ENCODE measurements at places on chromosomes 12 and 14.

DNA sequence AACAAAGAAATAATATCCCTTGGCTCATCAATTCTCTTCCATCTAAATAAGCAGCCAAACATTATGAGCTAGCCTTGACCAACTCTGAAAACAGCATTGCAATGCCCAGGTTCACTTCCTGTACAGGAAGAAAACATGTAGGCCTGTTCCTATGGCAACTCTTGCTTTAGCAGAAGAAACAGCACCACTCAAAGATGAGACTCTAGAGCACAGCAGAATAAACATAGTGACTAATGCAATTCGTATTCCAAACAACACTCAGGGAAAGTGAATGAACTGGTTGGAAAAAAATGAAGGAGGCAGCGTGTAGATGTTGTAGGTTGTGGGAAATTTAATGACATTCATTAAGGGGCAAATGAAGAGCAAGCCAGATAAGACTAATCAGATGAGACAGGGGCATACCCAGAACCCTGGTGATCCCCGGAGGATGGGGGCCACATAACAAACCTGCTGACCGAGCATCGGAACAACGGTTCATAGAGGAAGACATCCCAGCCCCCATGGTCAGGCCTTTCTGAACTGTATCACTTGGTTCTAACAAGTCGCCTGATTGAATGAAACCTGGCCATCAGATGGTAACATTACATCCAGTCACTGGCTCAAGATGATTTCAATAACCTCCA lies 9.0 kb downstream of the ARHGDIB start:
- peak; percentile 83 for DNase-seq

DNA sequence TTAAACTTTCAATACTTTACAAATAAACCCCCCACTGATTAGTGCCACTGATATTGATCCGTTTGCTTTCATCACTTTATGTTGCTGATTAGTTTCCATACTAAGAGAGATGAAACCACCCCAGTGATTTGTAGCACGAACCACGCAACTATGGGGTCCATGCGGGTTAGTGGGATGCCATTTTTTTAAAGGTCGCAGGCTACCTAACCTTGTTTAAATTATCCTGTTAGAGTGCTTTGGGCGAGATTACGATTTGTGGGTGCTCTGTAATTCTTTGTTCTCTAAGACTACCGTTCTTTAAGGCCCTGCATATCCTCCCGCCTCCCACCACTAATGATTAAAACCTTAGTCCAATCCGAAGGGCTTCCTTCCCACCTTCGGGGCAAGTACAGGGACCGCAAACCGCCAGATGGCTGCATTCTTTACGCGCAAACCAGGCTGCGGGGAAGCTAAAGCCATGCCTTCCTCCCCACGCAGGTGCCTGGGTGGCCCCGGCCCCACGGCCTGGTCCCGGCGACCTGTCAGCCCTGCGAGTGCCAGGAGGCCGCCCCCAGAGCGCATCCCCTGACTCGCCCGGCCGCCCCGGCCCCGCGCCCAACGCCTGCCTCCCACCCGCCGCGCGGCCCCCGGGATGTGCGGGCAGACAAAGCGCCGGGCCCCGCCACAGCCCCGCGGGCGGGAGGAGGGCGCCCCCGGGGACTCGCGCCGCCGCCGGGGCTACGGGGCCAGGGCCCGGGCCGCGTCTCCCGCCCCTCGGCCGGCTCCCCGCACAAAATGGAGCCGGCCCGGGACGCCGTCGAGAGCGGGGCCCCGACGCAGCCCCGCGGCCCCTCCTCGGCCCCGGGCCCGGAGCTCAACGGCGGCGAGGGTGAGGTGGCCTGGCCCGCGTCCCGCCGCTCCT lies 759 bp downstream of the NFYB start:
- DNase-seq = peak; percentile 45

DNA sequence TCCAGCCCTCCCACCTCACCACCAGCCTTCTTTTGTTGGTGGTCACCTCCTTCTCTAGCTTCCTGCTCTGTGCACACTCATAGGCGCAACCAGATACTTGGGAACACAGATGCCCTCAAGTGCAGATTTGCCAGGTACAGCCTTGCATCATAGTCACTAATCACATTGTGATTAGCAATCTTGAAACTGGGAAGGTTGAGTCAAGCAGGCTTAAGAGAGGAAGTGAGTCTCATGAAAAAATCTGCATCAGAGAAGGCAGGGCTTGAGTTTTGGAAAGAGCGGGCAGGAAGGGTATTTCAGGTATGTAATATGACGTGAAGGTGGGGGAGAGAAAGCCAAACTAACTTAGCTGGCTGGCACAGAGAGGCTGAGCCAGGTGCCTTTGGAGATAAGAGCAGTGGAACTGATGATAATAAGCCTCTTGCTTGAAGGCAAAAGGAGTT lies 2.7 kb upstream of the RABGGTA start:
- DNase-seq = peak; percentile 68

DNA sequence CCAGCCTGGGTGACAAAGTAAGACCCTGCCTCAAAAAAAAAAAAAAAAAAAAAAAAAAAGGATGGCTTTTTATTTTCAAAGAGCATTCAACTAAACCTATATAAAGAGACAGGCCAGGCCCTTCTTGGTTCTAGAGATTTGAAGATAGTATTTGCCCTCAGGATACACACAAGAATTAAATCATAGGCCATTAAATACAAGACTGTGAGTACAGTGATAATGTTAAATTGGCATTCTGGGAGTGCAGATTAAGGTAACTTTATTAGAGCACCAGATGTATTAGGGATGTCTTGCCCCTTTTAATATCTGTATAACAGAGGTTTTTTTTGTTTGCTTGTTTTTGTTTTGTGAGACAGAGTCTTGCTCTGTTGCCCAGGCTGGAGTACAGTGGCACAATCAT lies 61.3 kb downstream of the ATF7IP start:
- no peak for DNase-seq

GRCh38 chr12:89259821-89260220 lies 92.5 kb downstream of the DUSP6 start:
- no peak for DNase-seq

GRCh38 chr12:94421868-94422740 lies 37.6 kb downstream of the CEP83 start:
- DNase-seq = peak; percentile 9

DNA sequence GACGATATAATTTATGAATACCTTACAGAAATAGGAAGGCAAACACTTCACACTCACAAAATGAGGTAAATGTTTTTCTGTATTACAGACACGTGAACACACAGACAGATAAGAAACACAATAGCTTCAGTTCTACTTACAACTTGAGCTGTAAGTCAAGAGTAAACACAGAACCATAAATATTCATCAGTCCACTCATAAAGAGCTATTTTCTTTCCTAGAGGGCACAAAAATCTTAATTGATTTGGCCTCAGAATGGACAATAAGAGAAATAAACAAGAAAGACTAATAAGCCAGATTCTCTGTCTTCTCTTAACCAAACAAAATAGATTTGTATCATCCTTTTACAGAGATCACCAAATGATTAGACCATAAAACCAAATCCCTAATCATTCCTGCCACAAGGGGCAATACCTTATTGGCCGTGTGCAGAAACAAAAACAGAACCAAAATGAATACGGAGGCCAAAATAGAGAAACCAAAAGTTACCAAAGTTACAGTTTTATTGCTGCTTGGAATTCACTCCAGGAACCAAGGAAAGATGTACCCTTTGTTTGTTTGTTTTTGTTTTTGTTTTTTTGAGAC lies 38.1 kb upstream of the GARIN2 start:
- no peak for DNase-seq

DNA sequence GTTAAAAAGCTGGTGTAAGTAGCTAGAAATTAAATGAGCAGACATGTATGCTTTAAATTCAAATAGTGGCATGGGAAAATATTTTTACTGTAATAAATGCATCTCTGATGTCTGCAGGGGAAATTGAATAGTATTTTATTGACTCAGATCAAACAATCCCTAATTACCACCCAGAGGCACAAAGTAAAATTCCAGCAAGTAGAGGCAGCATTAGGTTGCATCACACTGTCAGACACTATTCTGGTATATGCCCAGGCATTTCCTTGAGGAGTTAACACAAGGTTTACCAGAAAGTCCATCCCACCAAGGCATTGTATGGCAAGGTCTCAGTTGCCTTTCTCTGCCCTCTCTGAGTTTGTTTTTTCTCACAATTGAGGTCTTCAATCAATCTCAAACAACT lies 201.6 kb upstream of the KITLG start:
- DNase-seq = no peak

- DNase-seq = no peak
Observed at GRCh38 chr12:59158681-59159080, 238.4 kb upstream of the LRIG3 start.

DNA sequence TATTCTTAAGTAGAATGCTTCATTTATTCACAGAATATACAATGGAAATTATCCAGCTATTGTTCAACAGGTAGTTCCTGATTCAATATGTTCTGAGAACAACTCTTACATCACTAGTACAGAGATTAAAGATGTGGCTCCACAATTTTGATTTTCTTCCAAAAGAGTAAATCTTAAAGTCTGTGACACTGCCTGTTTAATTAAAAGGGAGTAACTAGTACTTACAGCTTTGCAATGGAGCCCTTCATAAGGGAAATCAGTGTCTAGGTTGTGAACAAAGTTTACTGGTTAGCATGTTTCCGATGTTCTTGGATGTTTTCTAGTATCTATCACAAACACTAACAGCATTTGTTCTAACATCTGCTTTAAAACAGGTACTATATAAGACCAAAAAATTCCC lies 30.8 kb downstream of the MIA2 start:
- DNase-seq = no peak

DNA sequence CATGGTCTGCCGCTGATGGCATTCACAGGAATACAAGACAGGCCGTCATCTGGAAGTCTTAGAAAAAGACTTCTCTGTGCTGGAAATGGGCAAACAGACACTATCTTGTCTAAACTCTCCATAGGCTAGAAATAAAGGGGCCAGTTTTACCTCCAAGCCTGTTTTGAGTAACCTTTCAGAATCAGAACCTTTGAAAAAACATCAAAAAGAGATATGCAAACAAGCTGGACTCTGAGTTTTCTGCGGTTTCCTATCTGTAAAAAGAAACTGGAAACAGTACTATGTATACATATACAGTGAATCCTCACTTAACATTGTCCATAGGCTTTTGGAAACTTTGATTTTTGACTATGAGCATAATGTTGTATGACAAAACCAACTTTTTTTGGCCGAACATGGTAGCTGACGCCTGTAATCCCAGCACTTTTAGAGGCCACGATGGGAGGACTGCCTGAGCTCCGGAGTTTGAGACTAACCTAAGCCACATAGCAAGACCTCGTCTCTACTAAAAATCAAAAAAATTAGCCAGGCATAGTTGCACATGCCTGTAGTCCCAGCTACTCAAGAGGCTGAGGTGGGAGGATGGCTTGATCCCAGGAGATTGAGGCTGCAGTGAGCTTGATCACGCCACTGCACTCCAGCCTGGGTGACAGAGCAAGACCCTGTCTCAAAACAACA lies 92.9 kb upstream of the MAX start:
- no peak for DNase-seq

GRCh38 chr12:53703756-53704155 lies 23.5 kb downstream of the CALCOCO1 start:
- no peak for DNase-seq

DNA sequence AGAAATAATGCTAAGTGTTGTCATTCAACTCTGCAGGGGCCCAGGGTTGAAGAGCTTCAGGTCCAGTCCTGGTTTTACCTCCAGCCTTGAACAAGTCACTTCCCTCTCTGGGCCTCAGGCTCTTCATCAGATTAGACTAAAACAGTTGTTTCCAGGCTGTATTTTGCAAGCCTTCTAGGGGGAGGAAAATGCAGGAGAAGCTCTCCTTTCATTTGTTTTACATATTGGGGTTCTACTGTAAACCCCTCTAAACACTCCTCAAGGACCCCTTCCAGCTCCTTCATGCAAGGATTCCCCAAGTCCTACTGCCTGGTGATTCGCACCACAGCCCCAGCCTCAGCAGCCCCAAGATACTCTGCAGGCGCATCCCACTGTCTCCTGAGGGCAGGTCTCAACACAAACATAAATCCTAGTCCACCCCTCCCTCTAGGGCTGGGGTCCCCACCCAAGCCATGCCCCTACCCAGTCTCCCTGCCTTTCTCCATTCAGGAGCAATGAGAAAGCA lies 2.7 kb downstream of the SDR9C7 start:
- peak; percentile 75 for DNase-seq

GRCh38 chr14:27929797-27930347 lies 836.7 kb upstream of the FOXG1 start:
- no peak for DNase-seq

DNA sequence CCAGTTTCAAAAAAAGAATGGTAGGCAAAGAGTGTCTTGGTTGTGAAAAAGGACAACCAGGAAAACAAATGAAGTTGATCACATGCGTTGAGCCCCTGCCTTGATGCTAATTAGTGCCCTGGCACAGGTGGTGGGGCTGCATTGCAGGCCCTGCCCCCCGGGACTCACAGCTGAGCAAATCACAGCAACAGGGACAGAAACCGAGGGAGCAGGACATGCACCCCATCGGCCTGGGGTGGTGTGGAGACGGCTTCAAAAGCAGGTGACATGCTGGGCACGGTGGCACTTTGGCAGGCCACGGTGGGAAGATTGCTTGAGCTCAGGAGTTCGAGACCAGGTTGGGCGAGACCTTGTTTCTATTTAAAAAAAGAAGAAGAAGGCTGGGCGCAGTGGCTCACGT lies 1.1 kb upstream of the PAPLN start:
- DNase-seq = no peak

- no peak for DNase-seq
Observed at GRCh38 chr12:121964813-121965643, 46.6 kb downstream of the CFAP251 start.

- DNase-seq = no peak
Observed at GRCh38 chr12:111308473-111308872, 60.4 kb downstream of the PHETA1 start.

- peak; percentile 47 for DNase-seq
Observed at GRCh38 chr12:123533672-123534643, at the start of gene RILPL1. RILPL1 (minus strand) TSS chr12:123533719; CDS start chr12:123533482, 237 bp downstream.

DNA sequence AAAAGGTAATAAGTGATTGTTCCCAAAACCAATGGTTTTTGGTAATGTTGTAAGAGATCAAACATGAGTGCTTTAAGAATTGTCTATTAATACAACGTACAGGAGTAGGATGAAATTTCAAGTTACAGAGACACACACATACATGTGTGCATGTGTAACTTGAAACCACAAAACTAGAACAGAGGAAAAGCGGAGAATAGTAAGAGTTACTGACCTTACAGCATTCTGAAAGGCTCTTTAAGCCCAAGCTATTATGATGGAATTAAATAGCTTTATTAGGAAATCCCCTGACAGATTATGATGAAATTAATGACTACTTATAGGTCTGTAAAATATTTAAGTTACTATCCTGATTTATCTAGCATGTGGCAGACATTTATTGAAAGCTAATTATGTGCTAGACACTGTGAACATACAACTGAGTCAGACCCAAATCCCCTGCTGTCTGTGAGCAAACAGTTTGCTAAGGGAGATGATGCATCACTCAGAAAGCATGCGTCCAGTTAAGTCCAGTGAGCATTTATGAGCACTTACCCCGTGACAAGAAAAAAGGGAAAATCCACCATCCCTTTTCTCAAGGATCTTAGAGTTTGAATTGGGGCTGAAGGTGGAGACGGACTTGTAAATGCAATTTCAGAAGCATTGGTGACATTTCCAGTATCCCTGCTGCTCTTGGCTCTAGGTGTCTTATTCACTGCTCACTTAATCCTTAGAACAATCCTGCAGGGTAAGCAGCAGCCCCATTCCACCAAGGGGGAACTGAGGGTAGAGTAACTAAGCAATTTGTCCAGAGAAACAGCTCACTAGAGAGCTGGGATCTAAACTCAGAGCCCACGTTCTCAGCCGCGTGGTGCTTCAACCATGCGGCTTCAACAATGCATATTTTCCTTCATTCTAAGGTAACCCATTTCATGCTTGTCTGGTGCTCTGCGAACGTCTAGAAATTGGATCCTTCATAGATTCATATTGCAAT lies 117.4 kb downstream of the EML1 start:
- DNase-seq = no peak

All from suppressor macrophage (primary cell).